ENCODE measurements at places on chromosomes 4 and X.

GRCh38 chr4:147102596-147102995 is 156.9 kb upstream of the TTC29 start:
- no peak for DNase-seq

- DNase-seq: peak; percentile 38
Observed at GRCh38 chr4:25552580-25553271, 102.9 kb upstream of the SLC34A2 start.

DNA sequence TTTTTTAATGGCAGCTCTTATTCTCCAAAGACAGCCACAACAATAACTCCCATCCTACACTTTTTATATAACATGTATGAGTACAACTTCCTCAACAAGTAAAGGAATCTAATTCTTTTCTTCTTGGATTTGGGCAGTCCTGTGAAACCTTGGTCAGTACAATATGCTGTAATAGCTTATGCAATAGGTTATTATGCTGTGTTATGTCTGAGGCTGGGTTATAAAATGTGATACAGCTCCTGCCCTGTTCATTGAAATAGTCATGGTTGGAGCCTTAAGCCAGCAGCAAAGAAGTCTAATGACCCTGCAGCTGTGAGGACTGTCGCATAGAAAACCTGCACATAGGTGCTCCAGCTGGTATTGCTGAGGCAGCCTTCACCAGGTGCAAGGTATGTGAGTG is 215.8 kb upstream of the RASGEF1B start:
- no peak for DNase-seq

- DNase-seq: no peak
Observed at GRCh38 chr4:27096142-27096824, 235.6 kb downstream of the STIM2 start.

- DNase-seq: no peak
Observed at GRCh38 chr4:173056710-173057109, 111.9 kb upstream of the GALNT7 start.

- no peak for DNase-seq
Observed at GRCh38 chr4:17577665-17578481, 875 bp downstream of the LAP3 start.

DNA sequence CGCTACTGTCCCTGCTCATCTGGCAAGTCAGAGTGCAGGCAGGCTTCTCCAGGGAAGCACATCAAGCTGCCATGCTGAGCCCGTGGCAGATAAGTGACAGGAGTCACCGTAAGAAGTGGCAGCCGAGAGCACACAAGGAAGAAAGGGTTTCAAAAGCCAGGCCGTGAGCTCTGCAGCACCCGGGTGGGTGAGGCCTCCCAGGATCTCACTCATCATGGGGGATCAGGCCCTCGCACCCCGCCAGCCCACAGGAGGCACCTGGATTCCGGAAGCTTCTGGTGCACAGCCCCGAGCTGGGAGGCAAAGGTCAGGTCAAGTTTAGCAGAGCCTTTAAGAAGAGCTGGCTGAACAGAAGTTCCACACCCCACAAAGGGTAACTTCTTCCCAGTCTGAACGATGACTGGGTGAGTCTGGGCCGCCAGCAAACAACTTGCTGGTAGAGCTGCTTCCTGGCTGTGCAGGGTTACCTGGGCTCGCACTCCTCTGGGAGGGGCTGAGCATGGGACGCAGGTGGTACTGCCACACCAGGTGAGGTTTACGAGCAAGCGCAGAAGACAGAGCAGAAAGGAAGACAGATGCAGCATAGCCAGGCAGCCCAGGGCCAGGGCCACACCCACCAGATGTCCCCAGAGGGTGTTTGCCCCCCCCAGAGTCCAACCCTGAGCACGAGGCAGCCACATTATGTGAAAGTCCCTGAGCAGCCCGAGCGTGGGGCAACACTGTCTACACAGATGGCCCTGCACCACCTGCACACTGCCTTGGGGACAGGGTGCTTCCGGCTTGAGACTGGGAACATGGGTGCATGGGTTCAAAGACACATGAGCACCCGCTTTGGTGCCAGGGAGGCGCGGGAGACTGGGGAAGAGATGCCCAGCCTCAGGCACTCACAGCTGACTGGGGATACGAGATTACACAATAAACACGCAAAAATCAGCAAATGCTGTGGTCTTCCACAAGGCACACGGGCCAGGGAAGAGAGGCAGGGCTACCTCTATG is 7.7 kb downstream of the CCNQ start:
- no peak for DNase-seq

DNA sequence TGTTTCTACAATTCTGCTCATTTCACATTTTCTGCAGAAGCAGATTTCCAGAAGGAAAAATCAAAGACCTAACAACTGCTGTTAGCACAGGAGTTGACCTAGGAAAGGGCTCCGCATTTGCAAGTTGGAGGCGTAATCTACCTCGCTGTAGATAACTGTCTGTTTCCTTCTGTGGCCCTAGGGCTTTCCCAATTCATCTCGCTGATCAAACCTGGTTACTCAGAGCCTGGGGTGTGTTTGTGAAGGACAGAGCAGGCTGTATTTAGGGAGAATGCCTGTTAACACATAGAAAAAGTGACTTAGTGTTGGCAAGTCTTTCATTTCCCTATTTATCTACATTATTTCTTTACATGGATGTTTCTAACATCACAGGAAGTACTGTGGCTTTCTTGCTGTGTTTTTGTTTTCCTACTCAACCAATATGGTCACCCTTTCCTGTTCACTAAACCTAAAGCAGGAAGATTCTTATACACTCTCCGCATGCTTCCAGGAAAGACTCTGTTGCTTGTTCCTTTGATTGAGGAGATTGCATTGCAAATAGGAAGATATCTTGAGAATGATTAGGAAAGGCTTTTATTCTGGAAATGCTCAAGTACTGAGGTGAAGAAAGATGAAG is 40.5 kb downstream of the AGA start:
- DNase-seq: no peak

DNA sequence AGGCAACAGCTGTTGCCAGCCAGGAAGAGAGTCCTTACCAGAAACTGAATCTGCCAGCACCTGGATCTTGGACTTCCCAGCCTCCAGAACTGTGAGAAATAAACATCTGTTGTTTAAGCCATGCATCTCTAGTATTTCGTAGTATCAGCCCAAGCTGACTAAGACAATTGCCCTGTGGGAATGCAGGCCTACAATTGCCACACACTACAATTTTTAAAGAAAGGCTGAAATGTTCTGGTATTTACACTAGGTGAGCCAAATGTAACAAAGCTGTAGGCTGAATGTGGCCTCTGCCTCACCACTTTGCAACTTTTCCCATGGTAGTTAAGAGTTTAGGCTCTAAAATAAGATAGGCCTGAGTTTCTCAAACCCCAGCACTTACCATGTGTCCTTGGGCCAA is 59.1 kb downstream of the SPATA18 start:
- no peak for DNase-seq

GRCh38 chr4:6338175-6338950 is 68.7 kb downstream of the WFS1 start:
- no peak for DNase-seq

DNA sequence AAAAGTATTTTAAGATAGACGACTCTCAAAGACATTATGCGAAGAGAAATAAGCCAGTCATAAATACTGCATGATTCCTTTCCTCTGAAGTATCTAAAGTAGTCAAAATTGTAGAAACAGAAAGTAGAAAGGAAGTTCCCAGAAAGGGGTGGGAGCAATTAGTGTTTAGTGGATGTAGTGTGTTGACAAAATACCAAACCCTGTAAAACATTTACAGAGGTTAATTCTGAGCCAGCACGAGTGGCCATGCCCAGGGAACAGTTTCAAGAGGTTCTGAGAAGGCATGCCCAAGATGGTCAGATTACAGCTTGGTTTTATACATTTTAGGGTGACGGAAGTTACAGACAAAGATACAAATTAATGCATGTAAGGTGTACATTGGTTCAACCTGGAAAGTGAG is 34.4 kb upstream of the SLC25A4 start:
- no peak for DNase-seq

Measured in right lung (tissue), 10 donors.